ENCODE measurements at places on chromosomes 12 and 14.

GRCh38 chr14:90630171-90630806 is 185.9 kb downstream of the TTC7B start:
- DNase-seq = no peak

- DNase-seq = no peak
These were observed 21.0 kb upstream of the AQP2 start for GRCh38 chr12:49929581-49929980.

GRCh38 chr12:63995512-63995911 is 151.0 kb downstream of the SRGAP1 start:
- DNase-seq = no peak

DNA sequence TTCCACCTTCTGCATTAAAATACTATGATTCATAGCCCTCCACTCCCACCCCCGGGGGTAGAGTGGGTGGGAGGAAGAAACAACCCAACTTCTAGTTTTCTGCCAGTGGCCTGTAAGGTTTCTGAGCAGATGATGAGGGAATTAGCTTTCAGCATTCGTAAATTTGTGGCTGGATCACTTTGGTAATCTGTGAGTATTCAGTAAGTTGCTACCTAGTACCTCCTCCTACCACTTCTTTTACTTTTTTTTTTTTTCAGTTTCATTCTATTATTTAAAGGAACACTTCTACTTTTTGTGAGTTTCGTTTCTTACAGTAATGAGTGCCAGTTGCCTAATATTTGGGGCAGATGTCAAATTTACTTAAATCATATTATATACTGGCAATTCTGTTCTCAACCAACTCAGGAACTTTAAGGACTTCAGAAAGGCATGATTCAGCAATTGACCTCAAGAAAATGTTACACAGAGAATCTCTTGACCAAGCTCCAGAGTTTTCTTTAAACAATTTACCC is 42.4 kb upstream of the EMP1 start:
- no peak for DNase-seq

- no peak for DNase-seq
These were observed 344.0 kb downstream of the PDZRN4 start for GRCh38 chr12:41532072-41532471.

GRCh38 chr14:104429291-104429861 is 150.2 kb upstream of the C14orf180 start:
- DNase-seq = peak; percentile 62

- DNase-seq = no peak
These were observed 6.2 kb downstream of the TNFAIP2 start for GRCh38 chr14:103129301-103130016.

GRCh38 chr12:31813305-31813704 is 84.5 kb upstream of the AMN1 start:
- DNase-seq = no peak

DNA sequence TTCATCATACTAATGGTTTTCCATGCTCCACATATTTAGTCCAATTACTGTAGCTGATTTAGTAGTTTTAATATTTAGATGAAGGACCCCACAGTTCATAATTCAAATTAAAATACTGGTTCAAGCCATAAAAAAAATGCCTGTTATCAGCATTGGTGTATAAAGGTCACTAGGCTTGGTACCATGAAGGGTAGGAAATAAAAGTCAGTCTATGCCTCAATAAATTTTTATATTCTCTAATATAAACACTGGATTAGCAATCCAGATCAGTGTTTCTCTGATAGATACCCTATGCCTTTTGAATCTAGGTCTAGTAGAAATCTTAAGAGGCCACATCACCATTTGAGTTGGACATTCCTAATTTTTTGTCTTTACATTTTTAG is 163.2 kb upstream of the HIF1A start:
- DNase-seq = no peak

- DNase-seq = no peak
These were observed 5.0 kb downstream of the TBX5 start for GRCh38 chr12:114400925-114401324.

DNA sequence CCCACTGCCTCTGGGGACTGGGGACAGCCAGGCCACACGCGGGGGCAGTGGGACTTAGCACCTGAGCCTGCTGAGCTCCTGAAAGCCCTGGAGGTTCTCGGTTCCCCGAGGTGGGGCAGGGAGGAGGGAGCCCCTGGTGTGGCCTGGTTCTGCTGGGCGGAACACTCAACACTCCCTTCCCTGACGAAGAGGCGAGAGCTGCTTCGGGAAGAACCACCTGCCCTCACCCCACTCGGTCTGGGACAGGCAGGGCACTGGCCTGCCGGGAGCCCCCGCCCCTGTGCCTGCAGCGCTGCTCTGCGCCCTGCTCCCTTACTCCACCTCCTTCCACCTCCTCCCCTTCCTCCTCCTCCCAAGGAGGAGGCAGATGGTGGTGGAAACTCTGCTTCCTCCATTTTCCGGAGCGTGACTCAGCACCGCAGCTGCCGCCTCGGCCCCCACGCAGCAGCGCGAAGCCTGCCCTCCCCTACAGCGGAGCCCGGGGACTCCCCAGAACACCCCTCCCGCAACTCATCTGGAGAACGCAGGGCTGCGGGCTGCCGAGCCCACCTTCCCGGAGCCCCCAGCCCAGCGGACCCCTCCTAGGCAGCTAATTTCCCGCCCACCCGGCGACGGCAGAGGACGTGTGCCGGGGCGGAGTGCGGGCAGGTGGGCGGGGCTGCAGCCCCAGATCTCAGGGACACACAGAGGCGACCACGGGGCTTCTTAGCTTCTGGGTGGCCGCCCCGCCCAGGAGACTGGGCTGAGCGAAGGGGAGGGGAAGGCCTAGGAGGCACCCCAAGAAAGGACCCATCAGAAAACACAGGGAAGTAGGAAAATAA is 11.7 kb upstream of the INF2 start:
- DNase-seq = no peak

- no peak for DNase-seq
These were observed 171.2 kb downstream of the ERC1 start for GRCh38 chr12:1162081-1162760.

DNA sequence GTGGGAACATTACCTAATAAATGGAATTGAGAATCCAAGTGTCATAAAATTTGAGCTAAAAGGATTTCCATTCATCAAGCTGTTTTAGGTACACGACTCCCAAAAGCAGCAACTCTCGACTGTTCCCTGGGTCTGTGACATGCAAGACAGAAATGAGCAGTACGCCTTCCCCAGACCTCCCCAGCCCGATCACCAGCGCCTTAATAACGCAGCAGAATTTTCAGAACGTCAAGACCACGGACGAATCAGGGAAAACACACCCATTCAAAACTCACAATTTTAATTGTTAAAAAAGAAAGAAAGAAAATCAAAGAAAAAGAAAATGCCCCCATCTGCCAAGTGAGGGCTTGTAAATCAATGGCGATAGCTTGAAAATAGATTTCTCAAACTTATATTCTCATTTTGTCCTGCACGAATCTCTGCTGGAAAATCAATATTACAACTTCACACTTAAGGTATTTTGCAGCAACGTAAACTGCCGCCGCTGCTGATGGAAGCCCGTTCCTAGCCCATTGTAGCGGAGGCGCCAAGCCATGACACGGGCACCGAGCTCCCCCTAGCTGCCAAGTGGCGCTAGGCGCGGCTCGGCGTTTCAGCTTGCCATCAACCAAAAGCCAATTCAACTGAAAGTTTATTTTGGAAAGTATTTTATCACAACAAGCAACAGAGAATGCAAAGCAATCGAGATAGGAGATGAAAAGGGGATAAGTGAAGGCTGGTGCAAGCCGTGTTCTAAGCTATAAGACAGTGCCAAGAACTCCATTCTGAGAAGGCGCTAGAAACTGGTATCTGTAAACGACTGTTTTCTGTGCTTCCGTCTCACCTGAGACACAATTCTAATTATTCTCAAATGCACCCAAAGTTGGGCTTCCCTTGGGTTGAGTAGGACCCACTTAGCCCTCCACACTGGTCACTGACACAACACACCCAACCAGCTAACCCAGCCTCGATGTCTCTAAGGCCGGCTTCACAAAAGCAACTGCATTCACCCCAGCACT is 5.5 kb downstream of the BCL11B start:
- DNase-seq = no peak

GRCh38 chr12:53751336-53752191 is at the start of gene CISTR:
CISTR (minus strand) TSS chr12:53751979.
- DNase-seq = no peak

DNA sequence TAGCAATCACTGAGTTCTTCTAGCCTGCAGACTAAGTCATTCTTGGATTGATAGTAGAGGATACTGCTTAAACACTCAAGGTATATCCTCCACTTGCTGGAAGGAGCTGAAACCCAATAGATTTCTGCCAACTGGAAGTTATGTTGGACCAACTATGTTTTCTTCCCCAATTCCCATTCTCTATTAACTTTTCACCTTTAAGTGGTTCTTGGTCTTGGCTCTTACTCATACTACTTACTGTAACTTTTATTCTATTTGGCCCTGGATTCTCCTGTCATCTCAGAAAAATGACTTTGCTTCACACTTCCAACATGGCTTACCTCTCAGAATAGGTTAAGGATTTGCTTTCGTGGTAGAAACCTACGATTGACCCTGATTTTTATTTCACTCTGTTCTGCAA is 244.9 kb downstream of the ADAMTS20 start:
- no peak for DNase-seq

DNA sequence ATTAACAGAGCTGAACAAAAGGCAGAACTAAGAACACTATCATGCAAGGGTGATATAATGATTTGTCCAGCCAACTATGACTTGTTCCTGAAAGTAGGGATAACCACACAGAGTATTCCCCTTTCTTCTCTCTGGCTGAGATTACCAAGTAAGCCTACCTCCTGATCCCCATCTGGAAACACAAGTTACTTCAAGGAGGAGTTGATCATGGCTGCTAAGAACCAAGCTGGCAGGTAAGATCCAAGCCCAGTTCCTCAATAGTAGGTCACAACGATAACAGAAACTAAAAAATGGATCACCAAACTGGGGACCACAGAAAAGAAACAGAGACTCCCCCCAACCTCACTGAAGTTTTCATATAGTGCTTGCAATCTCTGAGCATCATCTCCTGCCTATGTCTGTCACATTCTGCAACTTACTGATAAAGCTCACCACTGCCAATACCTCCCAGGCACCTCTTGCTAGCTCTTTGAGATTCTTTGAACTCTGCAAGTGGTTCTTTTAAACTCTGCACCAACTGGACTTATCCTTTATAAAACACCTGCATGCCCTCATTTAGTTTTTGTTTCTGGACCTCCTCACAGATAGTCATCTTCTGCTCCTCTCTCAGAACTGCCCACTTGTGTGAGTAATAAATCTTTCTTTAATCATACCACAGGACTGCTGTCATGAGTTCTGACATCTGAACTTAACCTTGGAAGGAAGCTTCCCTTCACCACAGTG is 76.6 kb downstream of the LRP6 start:
- DNase-seq = no peak

DNA sequence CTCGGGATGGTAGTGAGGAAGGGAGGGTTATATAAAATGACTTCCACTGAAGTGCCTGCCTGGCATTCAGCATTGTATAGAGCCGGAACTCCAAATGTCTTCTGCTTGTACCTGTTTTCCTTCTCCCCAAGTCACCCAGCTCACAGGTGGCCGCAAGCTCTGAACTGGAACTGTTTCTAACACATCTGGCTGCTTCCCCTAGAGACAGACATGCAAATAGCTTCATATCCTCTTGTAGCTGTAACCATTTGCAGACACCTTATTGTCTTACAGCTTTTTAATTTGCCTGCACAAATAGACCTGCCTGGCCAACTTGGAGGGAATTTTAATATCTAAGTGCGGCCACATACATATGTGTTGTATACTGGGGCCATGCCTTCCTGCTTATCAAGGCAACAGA is 126.0 kb downstream of the CHST11 start:
- DNase-seq = no peak

- no peak for DNase-seq
These were observed 34.0 kb upstream of the ALG10 start for GRCh38 chr12:33988197-33988805.

- no peak for DNase-seq
These were observed 138.2 kb downstream of the NUAK1 start for GRCh38 chr12:106000382-106001104.

- DNase-seq = peak; percentile 94
These were observed 3.4 kb upstream of the TRAFD1 start for GRCh38 chr12:112121780-112122565.

DNA sequence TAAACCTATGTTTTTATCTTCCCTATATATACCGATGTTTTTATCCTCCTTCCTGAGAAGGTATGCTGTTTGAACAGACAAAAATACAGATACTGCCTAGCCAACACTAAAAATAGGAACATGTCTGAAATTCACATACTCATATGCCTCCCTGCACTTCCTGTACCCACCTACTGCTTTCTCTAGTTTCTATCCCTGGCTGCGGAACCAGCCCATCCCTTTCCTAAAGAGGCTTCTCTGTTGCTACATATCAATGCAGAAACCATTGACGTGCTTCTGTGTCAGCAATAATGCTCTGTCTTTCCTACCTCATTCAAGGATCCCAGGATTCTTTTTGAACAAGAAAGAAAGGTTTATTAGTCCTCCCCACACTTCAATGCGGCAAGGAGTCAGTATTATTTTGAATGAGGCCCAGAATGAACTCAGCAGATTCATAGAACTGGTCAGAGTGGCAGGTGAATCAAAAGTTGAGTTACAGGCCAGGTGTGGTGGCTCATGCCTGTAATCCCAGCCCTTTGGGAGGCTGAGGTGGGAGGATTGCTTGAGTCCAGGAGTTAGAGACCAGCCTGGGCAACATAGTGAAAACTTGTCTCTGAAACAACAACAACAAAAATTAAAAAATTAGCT is 67.8 kb upstream of the NAP1L1 start:
- no peak for DNase-seq

DNA sequence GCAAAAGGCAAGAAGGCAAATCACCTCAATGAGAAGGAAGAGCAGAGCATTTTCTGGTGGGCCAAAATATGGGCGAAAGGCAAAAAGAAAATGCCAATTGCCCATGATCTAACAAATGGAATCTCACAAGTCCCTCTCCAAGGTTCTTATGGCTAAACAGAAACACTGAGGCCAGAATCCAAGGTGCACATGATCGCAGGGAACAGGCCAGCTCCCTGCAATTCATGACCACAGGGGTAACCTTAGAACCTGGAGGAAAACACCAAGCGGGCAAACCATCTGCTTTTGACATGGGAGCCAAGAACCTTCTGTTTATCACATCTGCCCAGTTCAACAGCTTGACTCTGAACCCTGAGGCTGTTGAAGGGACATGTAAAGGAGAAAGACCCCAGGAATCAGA is 60.0 kb downstream of the NT5DC3 start:
- DNase-seq = no peak

- peak; percentile 70 for DNase-seq
These were observed 38.1 kb downstream of the DIO3 start for GRCh38 chr14:101599234-101599885.

Measured in vagina (tissue), 2 donors.